ENCODE measurements at places on chromosomes 3 and 15.

GRCh38 chr15:47541562-47541961 is 175.7 kb upstream of the SEMA6D start:
- DNase-seq = no peak

DNA sequence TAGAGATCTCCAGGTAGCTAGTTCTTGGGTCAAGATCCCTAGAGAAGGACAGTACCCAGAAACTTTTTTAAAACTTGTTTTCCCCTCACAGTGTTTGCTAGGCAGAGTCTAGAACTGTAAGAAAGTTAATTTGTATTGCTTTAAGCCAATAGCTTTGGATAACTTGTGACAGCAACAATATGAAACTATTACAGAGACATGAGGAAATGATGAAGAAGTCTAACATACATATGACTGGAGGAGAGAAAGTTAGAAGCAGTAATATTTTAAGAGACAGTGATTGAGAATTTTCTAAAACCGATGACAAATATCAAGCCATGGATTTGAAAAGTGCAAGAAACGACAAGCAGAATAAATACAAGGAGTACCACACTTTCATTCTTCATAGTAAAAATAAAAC is 10.0 kb downstream of the HMG20A start:
- DNase-seq = no peak

- DNase-seq = no peak
Measured at GRCh38 chr3:145133281-145133680, 1027.7 kb downstream of the PLOD2 start.

GRCh38 chr3:46671541-46672348 is 21.7 kb downstream of the ALS2CL start:
- no peak for DNase-seq

GRCh38 chr3:4834403-4834866 is 144.8 kb upstream of the BHLHE40 start:
- no peak for DNase-seq

- no peak for DNase-seq
Measured at GRCh38 chr3:17025594-17026139, 140.9 kb downstream of the PLCL2 start.

GRCh38 chr3:46576879-46577278 is 10.8 kb upstream of the LRRC2 start:
- no peak for DNase-seq

GRCh38 chr15:39582286-39582976 is 1.6 kb downstream of the THBS1 start:
- no peak for DNase-seq

DNA sequence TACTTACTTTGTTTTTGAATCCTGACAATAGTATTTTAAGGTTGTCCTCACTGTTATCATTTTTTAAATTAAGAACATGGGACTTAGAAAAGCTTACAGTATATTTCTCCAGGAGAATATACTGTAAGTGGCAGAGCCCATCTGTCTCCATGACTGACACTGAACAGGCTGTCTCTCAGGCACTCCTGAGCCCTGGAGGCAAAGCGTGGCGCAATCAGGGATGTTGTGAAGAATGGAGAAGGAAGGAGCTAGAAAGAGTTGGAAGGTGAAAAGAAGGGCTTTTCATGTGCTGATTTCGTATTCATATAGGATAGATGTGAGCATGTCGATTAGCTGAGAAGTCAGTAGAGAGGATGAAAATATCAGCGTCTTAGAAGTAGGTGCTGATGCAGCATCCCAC is 41.5 kb downstream of the FGF12 start:
- no peak for DNase-seq

DNA sequence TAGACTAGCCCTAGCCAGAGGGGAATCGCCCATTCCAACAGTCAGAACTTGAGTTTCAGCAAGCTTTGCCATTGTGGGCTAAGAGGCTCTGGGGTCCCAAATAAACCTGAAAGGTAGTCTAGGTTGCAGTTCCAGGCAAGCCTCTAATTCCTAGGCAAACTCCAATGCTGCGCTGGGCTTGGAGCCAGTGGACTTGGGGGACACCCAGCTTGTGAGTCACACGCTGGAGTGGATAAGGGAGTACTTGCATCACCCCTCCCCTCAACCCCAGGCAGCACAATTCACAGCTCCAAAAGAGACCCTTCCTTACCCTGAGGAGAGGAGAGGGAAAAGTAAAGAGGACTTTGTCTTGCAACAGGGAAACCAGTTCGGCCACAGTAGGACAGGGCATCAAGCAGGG is 105.2 kb upstream of the DPPA4 start:
- DNase-seq = no peak

- no peak for DNase-seq
Measured at GRCh38 chr3:152945556-152945955, 110.6 kb downstream of the P2RY1 start.

GRCh38 chr3:55292360-55292759 is 194.7 kb downstream of the WNT5A start:
- no peak for DNase-seq

DNA sequence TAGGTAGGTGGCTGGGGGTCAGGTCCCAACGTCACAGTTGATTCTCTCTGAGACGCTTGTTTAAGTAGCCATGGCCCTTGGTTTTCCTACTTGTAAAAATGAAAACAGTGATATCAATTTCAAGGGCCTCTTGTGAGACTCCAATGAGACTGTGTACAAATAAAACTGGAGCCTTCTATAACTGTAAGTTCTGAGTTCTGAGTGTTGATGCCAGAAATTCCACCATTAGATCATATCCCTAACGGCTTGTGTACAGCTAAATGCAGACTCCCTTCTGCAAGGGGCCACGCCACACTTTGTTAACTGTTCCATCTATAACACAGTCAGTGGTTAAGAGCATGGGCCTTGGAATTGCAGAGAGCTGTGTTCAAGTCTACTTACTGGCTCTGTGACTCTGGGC is 267.3 kb downstream of the TLE3 start:
- DNase-seq = no peak

DNA sequence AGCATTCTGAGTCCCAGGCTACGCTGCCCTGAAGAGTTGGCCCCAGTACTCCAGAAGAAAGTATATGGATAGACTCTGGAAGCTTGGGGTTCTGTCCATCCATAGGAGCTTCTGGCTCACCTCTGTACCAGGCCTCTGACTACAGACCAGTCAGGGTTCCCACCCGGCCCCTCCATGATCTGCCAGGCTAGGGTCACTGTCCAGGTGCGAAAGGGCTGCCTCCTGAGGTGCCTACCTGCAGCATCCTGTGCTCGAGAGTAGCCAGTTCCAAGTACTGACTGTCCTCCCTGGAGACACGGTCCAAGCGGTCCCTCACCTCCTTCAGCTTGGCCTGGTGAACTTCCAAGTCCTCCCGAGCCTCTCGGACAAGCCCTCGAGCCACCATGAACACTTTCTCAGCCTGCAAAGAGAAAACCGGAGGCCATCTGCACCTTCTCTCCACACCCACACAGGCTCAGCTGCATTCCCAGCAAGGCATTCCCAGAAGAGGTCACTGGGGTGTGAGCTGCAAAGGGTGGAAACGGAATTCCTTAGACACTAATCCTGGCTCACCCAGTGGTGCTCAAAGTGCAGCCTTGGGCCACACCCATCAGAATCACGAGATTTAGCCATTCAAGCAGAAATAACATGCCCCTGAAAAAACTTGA is 3.7 kb upstream of the PLXNB1 start:
- DNase-seq = no peak

DNA sequence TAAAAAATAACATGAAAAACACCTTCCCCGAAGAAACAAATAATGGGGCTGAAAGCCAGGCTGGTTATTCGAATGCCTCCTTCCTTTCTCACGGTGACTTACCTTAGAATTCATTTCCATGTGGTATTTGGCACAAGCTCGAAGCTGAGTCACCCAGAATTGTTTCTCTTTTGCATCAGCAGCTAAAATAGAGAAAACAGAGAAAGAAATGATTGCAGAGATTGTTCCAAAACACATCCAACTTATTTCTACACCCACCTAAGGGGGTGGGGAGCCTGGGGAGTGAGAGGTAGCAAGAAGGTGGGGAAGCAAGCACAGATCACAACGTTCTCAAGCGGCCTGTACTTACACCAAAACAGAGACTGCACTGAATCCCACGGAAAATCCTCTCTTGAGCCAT is 104.7 kb downstream of the OSBPL10 start:
- no peak for DNase-seq

GRCh38 chr3:73294537-73294936 is 233.1 kb downstream of the EBLN2 start:
- DNase-seq = no peak

DNA sequence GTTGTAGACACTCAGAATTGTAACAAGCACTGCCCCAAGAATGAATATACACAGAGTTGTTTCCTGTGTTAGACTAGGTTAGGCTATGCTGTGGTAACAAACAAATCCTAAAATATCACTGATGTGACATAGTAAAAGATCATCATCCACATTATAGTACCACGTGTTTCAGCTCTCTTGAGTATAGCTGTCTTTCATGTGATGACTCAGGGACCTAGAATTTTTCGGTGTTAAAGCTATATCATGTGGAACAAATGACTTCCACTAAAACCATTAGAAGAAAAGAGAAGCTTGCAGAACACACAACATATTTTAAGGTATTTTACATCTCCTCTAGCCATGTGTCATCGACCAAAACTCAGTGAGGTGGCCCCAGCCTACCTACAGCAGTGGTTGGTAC is 307.9 kb upstream of the RBMS3 start:
- no peak for DNase-seq

DNA sequence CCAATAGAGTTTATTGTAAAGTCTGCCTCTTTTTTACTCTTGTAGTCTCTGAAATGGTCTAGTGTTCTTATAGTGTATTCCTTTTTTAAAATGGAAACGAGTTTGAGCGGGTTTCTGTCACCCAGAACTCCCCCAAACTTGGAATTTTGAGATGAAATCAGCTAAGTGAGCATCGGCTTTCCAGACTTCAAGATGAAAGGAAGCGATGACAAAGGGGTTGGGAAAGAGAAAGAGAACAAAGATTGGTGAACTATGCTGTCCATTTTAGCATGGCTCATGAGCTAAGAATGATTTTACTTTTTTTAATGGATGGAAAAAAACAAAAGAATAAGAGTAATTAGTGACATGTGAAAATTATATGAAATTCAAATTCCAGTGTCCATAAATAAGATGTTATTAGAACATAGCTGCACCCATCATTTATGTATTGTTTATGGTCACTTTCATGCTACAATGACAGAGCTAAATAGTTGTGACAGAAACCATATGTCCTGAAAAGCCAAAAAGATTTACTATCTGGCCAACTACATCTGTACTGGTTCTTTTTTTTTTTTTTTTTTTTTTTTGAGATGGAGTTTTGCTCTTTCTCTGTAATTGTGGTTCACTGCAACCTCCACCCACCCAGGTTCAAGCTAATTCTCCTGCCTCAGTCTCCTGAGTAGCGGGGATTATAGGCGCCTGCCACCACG is 52.7 kb upstream of the PDZRN3 start:
- DNase-seq = no peak

GRCh38 chr3:5729852-5730251 is 542.3 kb downstream of the EDEM1 start:
- no peak for DNase-seq

DNA sequence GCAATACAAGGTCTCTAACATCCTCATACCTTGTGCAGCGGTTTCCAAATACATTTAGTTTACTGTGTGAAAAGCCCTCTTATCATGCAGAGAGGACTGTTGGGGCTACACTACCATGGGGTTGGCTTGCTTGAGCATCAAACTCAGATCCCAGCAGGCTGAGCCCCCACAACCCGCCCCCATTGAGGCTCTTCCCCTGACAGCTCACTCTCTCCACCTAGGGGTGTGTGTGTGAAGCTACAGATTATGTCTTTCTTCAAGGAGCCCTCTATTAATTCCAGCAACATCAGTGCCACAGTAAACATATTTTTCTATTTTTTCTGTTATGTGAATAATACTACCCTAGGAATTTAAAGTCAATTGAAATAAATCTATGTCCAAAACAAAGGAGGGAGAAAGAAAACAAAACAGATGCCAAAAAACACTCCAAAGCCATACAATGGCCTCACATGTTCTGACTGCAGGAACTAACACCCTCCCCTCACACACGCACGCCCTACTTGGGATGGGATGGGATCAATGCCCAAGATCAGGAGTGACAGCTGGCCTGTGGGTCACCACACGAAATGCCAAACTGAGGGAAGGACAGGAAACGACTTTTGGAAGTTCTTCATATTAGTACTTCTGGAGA is 14.7 kb downstream of the TM4SF4 start:
- DNase-seq = no peak

DNA sequence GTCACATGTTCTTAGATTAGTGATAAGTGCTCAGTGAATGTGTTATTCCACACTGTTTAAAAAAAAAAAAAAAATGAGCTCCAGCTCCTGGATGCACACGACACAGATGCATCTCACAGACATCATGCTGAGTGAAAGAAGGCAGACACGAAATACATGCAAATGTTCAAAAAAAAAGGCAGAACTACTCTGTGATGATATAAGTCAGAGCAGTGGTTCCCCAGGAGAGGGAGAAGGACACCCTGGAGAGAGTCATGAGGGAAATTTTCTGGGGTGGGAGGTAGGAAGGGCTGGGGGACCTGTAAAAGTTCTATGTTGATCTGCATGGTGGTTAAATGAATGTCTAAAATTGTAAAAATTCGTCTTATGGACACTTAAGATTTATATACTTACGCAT is 4.3 kb downstream of the CSRNP1 start:
- no peak for DNase-seq

- DNase-seq = no peak
Measured at GRCh38 chr15:100939791-100940190, 20.6 kb downstream of the LRRK1 start.

DNA sequence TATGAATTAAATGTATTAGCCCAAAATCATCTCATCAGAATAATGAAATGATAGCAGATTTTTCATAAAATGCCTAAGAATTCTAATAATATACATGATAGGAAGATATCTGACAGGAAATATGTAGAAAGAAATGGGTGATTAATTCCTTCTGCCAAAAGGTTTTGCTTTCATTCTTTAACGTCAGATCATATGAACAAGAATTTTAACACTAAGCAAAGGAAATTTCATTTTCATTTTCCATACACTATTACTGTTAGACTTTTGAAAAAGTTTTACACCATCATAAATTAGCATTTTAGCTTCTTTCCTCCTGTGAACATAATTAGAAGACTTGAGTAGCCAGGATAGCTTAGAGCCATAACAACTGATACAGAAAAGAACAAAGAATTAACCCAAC is 1099.9 kb downstream of the NSUN3 start:
- DNase-seq = no peak

DNA sequence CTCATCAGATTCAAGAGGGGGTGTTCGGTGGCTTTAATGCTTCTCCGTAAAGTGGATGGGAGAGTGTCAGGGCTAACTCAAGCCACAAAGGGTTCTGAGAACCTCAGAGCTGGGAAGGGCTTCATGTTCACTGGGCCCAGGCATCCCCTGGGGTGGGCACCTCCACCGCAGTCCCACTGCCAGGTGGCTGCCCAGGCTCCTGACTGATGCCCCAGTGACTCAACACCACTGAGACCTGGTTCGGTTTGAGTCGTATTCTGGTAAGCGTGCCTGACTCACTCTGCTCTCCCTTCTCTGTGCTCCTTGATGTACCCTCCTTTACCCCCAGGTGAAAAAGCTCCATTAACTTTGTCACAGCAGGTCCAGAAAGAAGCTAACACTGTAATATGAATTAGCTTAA is 304.6 kb downstream of the RPLP1 start:
- no peak for DNase-seq

Data from urinary bladder (tissue), 4 donors.